Germinal center (tissue), 1 donor: ENCODE measurements at places on chromosomes 16 and 17.
A peak's percentile ranks its signal among the peaks of the same experiment; 100 is the strongest.

GRCh38 chr16:50425648-50426047 is 56.9 kb upstream of the BRD7 start:
- no peak for DNase-seq

DNA sequence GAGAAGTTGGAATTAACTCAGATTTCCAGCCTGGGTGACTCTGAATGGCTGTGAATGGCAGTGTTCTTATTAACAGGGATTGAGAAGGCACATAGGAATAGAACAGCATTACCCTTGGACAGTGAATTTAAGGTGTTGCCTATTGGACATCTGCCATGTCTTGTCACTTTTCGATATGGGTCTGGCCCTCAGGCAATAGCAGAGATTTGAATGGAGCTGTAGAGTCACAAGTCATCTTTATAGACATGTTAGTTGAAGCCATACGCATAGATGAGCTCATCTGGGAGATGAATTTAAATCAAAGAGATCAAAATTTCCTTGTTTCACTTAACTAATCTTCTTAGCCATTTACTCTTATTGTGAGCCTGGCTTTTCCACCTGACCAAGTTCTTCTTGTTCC is 14.9 kb upstream of the DHRS11 start:
- no peak for DNase-seq

DNA sequence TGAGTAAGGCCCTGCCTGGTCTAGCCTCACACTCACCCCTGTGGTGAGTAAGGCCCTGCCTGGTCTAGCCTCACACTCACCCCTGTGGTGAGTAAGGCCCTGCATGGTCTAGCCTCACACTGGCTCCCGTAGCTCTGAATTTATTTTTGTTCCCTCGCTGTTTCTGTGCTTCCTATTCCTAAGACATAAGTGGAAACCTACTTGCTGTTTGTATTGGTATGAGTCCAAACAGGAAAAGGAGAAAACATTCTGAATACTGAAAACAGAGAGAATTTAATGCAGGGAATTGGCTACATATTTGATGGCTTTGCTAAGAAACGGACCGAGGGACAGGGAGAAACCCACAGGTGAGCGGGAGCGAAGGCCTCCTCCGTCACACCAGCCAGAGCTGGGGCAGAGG is 267.8 kb downstream of the FOXL1 start:
- no peak for DNase-seq

- no peak for DNase-seq
These were observed 104.1 kb downstream of the BMERB1 start for GRCh38 chr16:15538507-15538906.

DNA sequence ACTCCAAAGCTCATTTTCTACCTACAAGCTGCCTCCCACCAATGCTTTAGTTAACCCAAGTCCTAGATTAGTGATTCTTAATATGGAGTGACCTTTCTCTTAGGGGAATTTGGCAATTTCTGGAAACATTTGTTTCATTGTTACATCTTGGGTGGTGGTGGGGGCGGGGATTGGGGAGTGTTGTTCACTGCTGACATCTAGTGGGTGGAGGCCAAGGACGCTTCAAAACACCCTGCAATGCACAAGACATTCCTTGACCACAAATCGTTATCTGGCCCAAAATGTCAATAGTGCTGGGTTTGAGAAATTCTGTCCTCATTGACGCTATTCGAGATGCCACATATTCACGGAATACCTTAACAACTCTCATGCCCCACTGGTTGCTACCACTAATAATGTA is 282.9 kb downstream of the RBFOX1 start:
- DNase-seq, result no peak

DNA sequence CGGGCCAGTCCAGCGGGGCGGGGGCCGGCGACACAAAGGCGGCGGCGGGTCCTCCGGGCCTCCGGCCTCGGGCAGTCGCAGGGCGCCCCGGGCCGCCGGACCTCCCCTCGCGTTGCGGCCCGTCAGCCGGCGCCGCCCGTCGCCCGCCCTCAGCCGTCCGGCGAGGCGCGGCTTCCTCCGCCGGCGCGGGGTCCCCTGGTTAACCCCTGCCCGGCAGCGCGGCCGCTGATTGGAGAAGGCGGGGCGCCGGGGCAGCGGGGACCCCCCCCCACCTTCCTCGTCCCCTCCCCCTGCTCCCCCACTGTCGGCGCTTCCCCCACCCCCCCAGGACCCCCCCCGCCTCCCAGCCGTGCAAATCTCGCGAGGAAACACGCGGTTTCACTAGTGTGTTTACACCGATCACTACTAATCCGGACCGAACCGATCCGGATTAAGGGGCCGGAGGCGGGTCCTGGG is at the start of gene TLK2:
TSS of gene TLK2 (plus strand) at position 402 of the 456 bp plus-strand sequence. CDS start 2,301 bp downstream, outside the sequence.
- DNase-seq, result peak; percentile 91

DNA sequence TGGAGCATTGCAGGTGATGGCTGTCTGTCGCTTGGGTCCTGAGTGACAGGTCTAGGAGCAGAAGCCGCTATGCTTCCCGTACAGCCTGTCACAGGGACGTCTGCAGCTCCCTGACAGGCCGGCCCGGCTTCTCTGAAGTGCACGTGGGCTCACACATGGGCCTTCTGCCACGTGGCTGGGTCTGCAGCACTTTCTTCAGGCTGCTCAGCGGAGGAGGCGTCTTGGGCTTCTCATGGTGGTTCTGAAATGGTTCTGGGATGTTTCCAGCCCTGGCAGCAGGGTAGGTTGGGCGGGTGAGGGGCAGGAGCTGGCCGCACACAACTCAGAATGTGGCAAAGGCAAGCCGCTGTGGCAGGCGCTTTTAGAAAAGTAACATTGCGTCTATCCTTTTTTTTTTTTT is 80.3 kb upstream of the ZNF750 start:
- no peak for DNase-seq

- no peak for DNase-seq
These were observed 23.2 kb upstream of the CYTH1 start for GRCh38 chr17:78805301-78805700.

DNA sequence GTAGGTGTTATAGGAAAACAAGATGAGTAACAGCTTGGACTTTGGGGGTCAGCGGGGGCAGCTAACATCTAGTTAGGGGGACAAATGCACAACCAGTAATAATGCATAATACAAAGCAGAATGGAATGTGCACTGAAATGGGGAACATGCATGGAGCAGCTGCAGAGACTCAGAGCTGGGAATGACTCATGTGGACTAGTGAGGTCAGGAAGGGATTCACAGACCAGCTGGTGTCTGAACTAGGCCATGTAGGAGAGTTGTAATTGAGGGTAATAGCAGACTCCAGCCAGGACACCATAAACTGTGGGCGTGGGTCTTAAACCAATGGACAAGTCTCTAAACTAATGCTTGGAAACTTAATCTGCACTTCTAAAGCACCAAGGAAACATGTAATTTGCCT is 176.8 kb upstream of the ASIC2 start:
- DNase-seq, result no peak

GRCh38 chr16:51982715-51983680 is 563.9 kb downstream of the TOX3 start:
- DNase-seq, result peak; percentile 23

DNA sequence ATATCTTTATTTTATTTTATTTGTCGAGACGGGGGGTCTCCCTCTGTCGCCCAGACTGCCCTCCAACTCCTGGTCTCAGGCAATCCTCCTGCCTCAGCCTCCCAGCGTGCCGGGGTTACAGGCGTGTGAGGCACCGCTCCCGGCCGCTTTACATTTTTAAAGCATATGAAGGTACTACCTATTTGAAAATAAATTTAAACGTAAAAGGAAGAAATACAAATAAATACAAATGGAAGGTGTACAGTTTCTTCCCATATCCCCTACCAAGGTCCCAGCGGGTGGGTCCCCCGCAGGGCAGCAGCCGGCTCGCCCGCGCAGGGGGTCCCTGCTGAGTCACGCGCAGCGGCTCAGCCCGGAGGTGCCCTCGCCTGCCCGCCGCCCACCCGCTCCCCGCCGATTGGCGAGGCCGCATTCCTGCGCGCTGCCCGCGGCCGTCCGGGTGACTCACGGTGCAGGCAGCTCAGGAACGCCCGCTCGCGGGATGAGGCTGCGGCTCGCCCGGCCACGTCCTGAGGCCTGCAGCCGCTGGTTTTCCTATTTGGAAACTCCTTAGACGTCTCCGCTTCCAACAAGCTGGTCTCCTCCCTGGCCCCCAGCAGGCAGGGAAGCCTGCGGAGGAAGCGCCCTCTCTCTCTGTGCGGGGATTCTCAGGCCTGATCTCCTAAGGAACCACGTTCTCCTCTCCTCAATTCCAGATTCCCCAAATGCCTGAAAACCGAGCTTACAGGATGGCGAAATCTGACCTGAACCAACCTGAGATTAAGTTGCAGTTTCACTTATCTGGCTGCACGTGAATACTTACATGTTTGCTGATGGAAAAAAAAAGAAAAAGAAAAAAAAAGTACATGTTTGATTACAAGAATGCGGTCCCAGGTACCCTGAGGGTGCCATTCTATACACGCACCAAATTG is 54.8 kb upstream of the MAP3K14 start:
- DNase-seq, result no peak

DNA sequence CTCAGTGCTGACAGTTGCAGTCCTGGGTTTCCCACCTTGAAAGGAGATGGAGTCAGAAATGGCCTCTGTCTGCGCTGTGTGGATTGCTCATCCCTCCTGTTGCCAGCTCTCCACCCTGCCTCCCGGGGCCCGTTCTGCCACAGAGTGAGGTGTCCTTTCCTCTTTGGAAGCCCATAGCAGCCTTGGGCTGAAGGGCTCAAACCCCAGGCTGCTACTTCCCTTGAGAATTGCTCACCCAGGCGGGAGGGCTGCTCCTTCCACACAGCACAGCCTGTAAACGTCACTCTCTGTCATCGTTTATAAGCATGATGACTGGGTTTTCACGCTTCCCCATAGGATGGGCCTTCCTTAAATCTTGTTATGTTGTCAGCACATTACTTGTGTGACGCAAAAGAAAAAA is 62.7 kb downstream of the FOXK2 start:
- DNase-seq, result no peak

DNA sequence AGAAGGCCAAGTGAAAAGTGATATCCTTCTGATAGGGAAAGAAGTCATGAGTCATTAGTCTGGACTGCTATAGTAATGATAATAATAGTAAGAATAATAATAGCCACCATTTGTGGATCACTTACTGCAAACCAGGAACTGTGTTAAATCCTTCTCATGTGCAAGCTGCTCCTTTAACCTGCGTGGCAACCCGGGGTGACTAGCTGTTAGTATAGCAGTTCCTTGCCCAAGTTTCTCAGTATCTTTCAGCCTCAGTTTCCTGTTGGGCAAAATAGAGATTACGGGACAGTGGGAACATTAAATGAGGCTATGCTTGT is 129.5 kb downstream of the CDH13 start:
- no peak for DNase-seq

- DNase-seq, result no peak
These were observed 5.1 kb downstream of the ABCA3 start for GRCh38 chr16:2335286-2335895.

DNA sequence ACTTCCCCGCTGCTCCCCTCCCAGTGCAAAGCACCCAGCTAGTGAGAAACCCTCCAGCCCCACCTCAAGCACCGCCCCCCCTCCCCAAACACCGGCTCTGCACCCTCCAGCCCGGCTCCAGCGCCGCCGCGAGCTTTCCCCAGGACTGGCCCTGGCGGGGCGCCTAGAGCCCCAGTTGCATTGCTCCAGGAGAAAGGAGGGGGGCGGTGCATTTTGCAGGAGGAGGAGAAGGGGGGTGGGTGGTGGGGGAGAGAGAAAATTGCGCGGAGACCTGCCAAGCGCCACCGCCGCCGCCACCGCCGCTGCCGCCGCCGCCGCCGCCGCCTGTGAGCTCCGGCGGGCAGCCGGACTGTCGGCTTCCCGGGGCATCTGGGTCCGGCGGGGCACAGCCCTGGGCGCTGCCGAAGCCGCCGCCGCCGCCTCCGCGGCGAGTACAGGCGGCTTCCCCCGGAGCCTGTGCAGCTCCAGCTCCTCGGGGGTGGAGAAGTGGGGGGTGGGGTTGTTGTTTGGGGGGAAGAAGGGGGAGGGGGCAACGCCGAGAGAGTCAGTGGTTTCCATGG is 333 bp upstream of the NOG start:
- DNase-seq, result peak; percentile 36

- no peak for DNase-seq
These were observed 36.3 kb downstream of the PECAM1 start for GRCh38 chr17:64354396-64354795.

DNA sequence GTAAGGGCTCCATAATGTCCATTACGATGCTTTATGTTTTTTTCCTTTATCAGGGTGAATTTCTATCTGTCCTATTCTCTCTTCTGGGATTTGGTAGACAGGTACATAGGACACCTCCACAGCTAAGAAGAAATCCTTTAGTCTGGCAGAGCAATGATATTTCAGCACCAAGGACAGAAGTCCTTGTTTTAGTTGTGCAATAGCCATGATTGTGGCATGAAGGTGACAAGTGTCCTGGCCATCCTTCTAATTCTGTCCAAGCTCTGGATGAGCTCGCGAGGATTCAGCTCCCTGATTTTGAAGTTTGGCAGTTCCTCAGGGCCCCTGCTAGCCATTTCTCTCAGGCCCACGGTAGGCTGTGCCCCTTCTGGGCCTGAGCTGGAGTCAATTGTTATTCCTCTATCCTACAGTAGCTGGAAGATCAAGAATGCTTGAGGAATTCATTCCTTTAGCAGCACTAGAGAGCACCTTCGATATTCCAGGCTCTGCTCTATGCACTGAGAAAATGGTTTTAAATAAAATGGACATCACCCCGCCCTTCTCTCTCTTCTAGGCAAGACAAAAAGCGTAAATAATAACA is 320.8 kb downstream of the XYLT1 start:
- DNase-seq, result no peak

- no peak for DNase-seq
These were observed 8.1 kb downstream of the DOC2B start for GRCh38 chr17:173166-173911.

- DNase-seq, result peak; percentile 41
These were observed 48.4 kb upstream of the SKAP1 start for GRCh38 chr17:48478224-48479013.

- no peak for DNase-seq
These were observed 83.5 kb downstream of the VMP1 start for GRCh38 chr17:59790910-59791309.

DNA sequence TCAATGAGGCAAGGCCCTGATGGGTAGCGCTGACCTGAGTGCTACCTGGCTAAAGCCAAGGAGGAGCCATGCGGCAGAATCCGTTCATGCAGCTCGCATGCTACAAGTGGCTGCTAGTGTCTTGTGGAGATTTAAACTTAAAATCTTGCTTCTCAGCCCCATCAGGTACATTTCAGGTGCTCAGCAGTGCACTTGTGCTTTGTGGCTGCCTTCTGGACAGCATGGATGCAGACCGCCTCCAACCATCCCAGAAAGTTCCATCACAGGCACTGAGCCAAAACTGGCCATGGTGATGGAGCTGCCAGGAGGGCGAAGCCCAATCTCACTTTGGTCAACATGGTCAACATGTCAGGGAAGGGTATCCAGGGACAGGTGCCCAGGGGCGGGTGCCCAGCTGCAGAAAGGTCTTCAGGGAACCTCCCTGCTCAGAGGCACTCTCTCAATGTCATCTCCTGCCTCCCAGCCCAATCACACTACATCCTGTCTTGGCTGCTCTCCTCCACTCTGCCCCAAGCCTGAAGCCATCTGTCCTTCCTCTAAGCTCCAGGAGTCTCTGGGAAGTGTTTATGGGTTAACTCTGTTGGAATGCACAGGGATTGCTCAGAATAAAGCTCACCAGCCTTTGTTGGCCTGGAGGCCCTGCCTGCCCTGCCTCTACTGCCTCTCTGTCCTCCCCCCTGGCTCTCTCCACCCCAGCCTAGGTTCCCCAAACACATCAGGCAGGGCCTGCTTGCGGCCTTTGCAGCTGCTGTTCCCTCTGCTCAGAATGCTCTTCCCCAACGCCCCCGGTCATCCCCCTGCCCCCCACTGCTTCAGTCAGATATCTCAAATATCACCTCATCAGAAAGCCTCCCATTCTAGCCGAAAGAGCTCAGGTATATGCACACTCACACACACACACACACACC is 18.3 kb upstream of the TNFRSF13B start:
- DNase-seq, result no peak
